ENCODE measurements at places on chromosomes 4 and X.

GRCh38 chr4:123996718-123997510 lies 600.3 kb downstream of the SPRY1 start:
- no peak for DNase-seq

DNA sequence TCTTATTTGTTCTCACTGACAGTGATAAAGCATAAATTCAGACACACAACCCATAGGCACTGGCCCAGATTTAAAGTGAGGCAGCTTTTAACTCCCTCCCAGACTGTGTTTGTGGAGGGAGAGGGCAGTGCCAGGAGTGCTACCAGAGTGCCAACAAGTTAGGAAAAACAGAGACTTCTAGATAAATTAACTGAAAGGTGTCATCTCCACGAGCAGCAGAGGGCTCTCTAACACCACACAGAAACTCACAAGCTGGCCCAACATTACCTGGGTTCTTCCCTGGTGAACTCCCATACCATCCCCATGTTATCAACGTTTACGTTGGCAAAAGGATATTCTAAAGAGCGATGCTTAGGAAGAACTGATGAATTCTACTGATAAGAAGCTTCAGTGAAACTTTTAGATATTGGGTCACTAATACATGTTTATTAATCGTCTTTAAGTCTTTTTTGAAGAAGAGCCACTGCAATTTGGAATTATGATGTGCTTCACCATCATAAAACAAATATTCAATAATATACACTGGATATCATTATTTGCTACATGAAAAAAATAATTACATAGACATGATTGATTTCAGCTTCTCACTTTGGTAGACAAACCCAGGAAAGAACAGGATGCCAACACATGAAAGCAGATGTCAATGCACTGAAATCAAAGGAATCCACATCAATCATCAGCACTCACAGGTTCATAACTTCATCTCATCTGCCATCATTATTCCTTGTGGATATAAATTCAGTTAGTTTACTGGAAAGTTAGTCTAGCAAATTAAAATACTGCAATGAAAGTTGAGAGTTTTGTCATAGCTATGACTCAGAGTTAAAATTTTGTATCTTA lies 121.2 kb upstream of the NAP1L5 start:
- no peak for DNase-seq

DNA sequence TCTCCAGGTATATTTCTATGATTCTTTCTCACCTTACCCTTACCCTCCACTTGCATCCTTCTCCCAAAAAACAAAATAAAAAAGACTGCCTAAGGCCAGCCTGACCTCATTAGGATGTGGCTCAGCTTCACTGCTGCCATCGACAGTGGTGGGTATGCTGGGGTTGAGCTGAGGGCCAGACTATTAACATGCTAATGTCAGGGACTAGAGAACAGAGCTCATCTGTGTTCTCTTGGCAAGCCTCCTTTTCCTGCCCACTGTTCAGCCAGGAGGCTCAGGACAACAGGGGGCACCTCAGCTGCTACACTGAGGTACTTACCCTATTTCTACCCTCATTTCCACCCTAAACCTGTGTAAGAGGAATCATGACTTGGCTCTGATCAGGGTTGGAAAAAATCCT lies 59.3 kb downstream of the MSN start:
- no peak for DNase-seq

DNA sequence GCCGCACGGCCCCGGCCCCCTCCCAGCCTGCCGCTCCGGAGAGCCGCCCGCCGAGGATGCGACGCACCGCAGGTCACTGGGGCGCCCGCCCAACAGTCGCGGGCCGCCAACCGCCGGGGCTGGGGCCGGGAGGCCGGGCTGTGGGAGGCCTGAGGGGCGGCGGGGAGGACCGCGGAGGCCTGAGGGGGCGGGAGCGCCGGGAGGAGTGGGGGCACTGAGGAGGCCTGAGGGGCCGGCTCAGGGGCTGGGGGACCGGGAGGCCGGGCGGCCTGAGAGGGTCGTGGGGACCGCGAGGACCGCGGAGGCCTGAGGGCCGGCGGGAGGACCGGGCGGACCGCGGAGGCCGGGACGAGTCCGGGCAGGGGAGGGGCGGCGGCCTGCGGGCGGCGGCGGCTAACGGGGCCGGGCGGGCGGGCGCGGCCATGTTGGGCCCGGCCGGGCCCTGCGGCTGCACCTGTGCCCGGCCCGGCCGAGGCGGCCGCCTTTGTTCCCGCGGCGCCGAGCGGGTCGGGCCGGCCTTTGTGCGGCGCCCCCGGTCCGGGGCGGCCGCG lies 353 bp downstream of the NSD2 start:
- DNase-seq: no peak

GRCh38 chrX:153885968-153886903 lies at the start of gene L1CAM:
TSS of gene L1CAM (minus strand) at chrX:153886173. CDS start at chrX:153875836, 10,337 bp downstream.
- no peak for DNase-seq

DNA sequence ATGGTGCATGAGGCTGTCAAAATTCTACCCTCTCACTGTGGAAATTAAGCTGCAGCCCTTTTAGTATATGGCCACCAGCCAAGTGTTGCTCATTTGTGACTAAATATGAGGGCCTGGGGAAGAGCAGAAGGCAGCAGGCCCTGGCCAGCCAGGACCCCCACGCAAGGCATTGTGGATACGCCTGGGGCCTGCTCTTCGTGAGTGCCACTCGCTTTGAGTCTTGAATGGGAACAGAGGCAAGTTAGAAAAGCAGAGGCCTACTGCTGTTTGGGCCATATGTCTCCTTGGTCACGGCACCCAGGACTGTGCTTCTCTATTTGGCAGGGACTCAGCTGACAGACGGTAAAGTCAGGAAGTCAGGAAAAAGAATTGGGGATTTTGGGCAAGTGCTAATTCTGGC lies 10.9 kb downstream of the RTL5 start:
- no peak for DNase-seq

DNA sequence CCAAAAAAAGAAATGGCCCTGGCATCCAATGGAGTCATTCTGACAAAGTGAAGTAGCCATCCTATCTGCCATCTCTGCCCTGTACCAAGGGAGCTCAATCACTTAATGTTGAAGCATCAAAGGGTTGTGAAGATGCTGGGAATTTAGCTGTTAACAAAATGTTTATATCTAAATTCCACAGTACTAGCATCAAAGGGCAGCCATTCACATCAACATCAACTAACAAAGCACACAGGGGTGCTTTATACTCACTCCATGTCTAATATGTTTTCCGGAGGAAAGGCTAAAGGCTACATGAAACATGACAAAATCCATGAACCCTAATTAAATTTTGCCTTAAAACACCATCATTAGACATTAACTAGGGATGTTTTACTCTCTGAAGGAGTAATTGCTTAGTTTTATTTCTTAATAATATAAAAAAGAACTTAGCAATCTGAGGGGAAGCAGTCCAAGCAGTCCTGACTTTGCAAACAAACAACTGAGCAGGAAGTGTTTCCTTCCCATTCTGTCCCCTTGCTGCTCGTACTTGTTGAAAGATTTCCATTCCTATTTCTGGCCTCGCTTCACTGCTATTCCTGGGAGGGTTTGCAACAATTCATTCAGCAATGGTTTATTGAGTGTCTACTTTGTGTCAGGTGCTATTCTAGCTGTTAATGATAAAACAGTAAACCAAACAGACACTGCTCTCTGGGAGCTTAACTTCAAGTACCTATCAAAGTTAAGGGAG lies 208.6 kb upstream of the SLC7A11 start:
- no peak for DNase-seq

DNA sequence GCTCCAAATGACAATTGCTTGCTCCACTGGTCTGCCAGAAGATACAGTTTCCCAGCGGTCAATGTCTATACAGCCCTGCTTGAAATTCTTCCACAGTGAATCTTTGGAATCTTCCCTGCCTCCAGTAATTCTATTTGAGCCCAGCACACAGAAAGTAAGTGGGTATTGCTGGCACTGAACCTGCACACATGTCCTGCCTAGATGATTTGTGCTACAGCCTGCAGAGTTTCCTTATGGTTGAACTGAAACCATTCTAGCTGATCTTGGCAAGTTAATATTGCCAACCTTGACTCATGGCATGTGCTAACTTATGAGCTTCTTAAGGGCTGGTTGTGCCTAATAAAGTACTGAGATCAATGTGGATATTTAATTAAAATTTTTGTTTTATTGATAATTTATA lies 553.8 kb upstream of the GNPDA2 start:
- DNase-seq: no peak

- peak; percentile 14 for DNase-seq
These were observed 57.7 kb upstream of the PASD1 start for GRCh38 chrX:151505796-151506195.

- DNase-seq: no peak
These were observed 685 bp downstream of the COMMD8 start for GRCh38 chr4:47462799-47463234.

- DNase-seq: no peak
These were observed 33.1 kb downstream of the IL15 start for GRCh38 chr4:141669501-141669900.

DNA sequence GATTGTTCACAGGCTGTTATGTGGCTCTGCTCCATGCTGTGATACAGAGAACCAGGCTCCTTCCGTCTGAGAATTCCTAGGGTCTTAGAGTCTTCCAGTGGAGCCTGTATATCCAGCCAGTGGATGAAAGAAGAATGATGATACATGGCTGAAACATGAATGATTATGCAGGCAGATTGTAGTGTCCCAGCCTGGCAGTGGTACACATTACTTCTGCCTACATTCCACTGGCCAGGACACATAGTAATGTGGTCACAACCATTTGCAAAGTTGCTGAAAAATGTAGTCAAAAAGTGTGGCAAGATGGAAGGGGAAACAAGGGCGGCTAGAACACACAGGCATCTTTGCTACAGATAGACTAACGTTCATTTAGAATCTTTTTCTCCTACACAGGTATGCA lies 4.5 kb upstream of the GBA3 start:
- DNase-seq: no peak

- DNase-seq: peak; percentile 74
These were observed 24.9 kb downstream of the ARL9 start for GRCh38 chr4:56530269-56531148.

DNA sequence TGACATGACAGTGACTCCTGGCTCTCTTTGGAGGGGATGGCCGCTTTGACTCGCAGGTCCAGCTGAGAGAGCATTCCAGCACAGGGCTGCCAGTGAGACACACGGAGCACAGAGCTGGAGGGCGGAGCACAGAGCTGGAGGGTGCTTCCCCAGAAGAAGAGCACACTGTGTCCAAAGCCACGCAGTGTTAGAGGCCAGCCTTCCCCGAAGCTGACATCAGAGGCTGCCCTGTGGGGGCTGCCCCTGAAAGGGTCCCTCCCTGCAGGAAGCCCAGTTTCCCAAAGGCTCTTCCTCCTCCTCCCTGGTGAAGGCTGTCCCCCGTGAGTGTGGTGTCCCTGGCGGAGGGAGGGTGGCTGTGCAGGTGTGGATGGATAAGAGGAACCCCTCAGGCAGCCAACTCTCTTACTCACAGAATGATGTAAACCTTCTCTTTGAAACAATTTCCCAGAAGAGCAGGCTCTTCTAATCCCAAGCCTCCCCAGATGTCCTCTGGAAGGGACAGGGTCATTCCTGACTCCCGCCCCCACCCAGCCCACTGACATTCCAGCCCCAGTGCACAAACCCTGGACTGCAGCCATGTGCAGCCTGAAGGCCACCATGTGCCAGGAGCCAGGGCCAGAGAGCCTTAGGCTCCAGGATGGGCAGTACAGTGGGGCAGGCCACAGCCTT lies 53.4 kb downstream of the PSAPL1 start:
- DNase-seq: no peak

DNA sequence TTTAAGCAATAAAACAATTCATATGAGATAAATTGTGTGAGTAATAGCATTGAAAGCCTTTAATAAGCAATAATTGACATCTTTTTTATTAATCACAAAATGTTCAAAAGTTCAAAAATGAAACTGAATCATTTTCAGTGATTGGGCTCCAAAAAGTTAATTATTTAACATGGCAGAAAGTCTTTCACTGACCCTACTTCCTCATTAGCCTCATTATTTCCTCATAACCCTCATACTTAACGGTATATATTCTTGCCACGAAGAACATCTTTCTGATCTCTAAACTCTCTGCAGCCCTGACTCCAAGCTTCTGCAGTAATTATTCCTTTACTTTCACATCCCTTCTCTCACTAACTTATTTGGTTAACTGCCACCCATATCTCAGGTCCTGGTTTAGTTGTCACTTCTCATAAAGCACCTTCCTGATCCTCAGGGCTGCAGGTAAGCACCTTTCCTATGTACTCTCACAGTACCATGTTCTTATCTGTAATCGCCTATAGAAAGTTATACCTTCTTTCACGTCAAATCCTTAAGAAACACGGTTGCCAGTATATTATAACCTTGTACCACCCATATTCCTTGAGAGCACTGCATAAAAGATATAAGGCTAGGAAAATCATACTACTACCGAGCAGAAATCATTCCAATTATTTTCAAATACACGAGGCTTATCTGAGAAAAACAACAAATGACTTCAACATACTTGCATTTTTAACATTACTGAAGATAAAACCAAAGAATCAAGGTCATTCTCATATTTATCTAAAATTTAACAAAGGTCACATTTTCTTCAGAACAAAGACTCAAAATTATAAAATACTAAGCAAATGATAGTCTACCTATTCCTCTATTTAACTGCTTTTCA lies 72.2 kb downstream of the PPP3CA start:
- no peak for DNase-seq

DNA sequence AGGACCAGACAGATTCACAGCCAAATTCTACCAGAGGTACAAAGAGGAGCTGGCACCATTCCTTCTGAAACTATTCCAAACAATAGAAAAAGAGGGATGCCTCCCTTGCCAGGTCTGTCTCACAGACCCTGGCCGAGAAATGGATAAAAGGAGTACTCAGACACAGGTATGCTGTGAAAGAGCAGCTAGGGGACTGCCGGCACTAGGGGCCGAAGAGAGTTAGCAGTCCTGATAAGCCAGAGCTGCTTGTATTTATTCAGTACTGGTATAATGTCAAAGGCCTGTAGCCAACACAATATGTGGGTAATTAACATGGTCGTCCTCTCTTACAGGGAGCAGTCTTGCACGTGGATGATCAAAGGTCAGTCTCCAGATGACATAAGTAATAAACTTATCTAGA lies 1042.1 kb upstream of the LCORL start:
- DNase-seq: no peak

- no peak for DNase-seq
These were observed at the start of gene HHIP for GRCh38 chr4:144645631-144646522. TSS of gene HHIP (plus strand) at chr4:144646156. CDS start at chr4:144646676, 520 bp downstream.

DNA sequence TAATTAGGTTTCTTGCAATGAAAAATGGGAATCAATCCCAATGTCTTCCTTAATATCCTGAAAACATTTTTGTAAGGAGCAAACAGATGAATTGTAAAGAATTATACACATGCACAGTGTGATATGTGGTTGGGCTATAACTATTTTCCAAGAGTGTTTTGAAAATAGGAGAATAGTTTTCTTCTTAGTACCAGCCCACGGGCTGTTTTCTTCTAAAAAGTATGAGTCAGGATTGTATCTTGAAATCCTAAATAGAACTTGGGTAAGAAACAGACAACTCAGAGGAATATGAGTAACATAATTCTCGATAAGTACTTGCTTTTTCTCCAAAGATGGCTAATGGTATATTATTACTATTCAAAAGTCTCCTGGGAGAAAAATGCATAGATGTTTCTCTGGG lies 136.7 kb downstream of the MAGEC2 start:
- no peak for DNase-seq

Measured in stimulated activated CD4-positive, alpha-beta T cell treated with anti-CD3 and anti-CD28 coated beads, Interleukin-12 subunit alpha, Interleukin-12 subunit beta, amount 100 ng/mL, for 48 hours (primary cell).